ENCODE measurements at places on chromosomes 1 and 21.

DNA sequence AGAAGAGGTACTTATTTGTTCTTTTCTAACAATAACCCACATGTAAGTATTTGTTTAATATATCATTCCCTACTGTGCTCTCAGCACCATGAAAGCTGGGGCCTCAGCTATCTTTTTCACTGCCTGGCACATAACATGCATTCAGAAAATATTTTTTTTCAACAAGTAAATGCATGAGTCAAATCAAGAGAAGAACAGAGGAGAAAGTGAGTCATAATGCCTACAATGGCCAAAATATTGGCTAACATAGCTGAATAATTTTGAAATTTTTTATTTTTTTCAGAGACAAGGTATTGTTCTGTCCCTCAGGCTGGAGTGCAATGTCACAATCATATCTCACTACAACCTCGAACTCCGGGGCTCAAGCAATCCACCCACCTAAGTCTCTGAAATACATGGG is 252.2 kb upstream of the ADAMTS5 start:
- DNase-seq: no peak

DNA sequence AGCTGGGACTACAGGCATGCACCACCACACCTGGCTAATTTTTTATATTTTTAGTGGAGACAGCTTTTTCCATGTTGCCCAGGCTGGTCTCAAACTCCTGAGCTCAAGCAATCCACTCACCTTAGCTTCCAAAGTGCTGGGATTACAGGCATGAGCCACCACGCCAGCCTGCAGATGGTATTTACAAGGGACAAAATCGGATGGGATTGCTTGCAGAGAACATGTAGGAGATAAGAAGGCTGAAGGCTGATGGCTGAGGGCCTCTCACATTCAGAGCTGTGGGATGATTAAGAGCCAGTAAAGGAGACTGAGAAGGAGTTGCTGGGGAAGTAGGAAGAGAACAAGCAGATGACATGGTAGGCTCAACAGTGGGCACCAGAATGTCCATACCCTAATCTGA is 24.0 kb upstream of the QSOX1 start:
- no peak for DNase-seq

DNA sequence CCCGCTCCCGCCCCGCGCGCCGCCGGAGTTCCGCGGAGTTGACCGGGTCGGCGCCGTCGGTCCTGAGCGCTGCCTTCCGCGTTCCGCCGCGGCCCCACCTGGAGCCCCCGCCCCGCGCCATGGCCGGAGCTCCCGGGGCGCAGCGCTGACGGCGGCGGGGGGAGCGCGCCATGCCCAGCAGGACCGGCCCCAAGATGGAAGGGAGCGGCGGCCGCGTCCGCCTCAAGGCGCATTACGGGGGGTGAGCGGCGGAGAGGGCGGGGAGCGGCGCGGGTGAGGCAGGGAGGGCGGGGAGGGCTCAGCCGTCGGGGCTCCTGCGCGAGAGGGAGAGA is 216 bp downstream of the PRKCZ start:
- peak; percentile 9 for DNase-seq

DNA sequence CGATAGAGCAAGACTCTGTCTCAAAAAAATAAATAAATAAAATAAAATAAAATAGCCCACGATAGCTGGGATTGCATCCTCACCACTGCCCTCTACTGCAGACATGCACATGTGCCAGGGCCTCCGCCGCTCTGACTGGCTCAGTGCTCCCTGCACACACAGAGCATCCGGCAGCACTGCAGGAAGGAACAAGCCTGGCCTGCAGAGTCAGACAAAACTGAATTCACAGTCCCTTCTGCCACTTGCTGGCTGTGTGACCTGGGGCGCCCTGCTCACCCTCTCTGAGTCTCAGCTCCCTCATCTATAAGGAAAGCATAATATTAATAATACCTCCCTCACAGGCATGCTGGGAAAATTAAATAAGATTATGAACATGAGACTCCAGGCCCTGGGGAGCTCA is 35.4 kb downstream of the CSMD2 start:
- peak; percentile 9 for DNase-seq

DNA sequence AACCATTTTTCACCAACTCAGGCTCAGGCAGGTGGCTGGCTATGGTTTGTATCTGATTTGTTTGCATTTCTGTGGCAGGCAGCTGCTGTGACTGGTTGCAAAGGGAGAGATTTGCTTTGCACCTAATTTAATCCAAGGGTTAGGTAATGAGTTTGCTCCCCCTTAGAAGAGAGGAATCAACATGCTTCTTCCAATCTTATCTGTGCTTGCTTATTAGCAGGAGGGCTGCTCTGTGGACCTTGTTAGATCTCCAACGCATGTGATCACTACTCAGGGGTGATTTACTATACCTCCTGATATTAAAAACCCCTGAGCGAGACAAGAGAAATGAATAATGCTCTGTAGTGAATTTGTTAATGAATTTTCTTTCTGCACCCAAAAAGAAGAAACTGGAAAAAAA is 20.5 kb downstream of the OLFML3 start:
- no peak for DNase-seq

GRCh38 chr1:91745640-91746373 is 140.1 kb downstream of the TGFBR3 start:
- no peak for DNase-seq

- DNase-seq: no peak
Measured at GRCh38 chr1:93871366-93871765, 7.6 kb downstream of the DNTTIP2 start.

GRCh38 chr1:8424539-8425116 is 106.7 kb downstream of the SLC45A1 start:
- DNase-seq: peak; percentile 86

DNA sequence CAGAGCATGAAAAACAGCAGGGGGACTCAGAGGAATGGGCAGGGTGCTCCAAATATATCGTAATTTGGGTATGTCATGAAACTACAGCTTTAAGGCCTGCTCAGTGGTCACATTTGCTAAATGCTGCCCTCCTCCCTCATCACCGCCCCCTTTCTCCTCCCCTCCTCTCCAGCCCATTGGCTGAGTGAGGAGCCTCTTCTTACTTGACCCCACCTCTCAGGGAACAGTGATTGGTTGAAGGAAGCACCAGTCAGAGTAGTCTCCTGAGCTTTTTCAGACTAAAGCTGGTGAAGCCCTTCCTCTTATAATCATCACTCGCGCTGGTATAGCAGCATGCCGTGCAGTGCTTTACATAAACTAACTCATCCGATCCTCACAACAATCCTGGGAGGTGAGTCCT is 10.0 kb upstream of the TTC39A start:
- no peak for DNase-seq

All from G401 (cell line).